ENCODE measurements at places on chromosomes 13 and 19.

GRCh38 chr13:98328511-98328910, 151.4 kb upstream of the RNF113B start:
- no peak for DNase-seq

GRCh38 chr19:34838753-34839431, 65.9 kb upstream of the ZNF599 start:
- no peak for DNase-seq

DNA sequence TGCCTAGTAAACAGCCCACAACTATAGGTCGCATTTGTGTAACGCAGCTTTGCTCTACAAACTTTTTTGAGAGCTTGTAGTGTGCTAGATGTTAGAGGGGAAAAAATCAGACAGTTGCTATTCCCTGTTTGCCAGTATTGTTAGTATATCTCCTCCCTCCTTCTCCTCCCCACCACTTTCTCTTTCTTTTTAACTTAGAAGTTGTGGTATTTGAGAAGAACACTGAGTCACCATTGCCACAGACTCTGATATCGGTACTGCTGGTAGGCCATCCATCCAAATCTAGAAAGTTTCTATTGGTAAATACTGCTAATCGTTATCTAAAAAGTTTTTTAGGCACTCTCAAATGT, 666 bp downstream of the POMP start:
- DNase-seq: no peak

DNA sequence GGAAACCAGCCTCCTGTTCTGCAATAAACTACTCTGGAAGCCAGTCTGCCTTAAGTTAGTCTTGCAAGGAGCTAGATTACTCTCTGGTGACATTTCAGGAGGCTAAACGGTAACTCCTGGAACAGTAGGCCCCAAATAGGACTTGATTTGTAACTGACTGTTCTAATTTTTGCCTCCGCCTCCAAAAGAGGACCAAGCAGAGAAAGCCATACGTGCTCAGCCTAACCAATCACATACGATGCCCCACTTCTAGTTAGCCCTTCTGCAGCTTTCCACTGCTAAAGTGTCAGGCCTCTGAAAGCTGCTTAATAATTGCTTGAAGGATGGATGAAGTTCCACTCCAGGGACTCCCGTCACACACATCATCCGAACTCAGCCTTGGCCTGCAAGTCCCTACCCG, 744 bp downstream of the ZNF805 start:
- DNase-seq: no peak

- no peak for DNase-seq
Observed at GRCh38 chr13:101053301-101054093, 362.8 kb downstream of the NALCN start.

GRCh38 chr19:10286803-10287737, at the start of gene ICAM4:
TSS of gene ICAM4 (plus strand) at chr19:10286955. CDS start at chr19:10287013, 58 bp downstream.
- DNase-seq: no peak

GRCh38 chr13:93480553-93481106, 254.0 kb downstream of the GPC6 start:
- no peak for DNase-seq

DNA sequence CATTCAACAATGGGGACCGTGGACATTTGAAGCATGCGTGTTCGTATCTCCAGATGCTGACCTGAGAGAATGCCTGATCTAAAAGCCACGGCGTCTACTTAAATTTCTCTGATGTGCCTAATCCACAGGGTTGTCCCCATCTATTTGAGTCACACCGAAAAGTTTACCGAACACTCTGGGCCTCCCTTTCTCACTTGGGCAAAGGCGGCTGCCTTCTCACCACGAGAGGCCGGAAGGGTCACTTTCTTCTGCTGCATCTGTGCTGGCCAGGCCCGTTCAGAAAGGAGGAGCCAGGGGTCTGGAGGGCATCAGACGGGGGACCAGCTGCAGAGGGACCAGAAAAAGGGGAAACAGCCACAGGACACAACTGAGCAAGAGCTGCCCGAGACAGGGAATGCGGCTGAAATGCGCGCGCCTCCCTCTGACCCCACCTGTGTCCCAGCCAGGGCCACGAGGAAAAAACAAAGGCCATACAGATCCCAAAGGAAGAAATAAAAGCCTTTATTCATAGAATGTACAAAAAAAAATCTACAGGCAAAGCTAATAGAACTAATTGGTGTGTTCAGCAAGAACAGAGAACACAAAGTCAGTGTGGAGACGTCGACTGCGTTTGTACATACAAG, 71.3 kb upstream of the C13orf46 start:
- no peak for DNase-seq

DNA sequence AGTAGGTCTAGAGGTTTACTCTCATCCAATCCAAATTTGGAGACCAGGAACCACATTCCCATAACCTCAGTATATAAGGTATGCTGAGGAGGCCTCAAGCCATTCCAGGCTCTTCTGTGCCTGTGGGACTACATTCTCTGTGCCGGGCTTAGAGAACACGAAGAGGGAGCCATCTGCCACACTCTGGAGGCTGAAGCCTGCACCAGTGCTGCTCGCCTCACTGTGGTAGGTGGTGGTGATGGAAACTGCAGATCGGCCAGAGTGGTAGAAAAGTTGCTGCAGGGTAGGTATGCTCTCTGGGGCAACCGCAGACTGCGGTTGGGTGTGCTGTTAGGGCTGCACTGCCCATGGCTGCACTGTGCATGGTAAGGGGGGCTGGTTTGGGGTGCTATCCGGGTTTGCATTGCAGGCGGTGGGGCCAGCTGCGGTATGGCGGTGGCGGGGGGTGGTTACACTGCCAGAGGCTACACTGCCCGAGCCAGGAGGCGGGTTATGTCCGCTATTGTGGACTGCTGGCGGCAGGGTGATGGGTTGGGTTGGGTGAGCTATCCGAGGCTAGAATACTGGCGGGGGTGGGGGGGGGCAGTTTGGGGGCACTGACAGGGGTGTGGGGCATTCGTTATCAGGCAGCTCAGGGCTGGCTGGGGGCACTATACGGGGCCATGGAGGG, 145.0 kb downstream of the TNFRSF19 start:
- DNase-seq: no peak

- DNase-seq: no peak
Observed at GRCh38 chr19:14603990-14604387, 21.1 kb downstream of the CLEC17A start.

GRCh38 chr19:5949792-5950305, 28.1 kb downstream of the RANBP3 start:
- no peak for DNase-seq

GRCh38 chr13:49627831-49628652, at the start of gene ARL11:
TSS of gene ARL11 (plus strand) at chr13:49628507. CDS start at chr13:49630448, 1,941 bp downstream.
- peak; percentile 28 for DNase-seq

- no peak for DNase-seq
Observed at GRCh38 chr13:45349438-45349837, 8.5 kb upstream of the TPT1 start.

DNA sequence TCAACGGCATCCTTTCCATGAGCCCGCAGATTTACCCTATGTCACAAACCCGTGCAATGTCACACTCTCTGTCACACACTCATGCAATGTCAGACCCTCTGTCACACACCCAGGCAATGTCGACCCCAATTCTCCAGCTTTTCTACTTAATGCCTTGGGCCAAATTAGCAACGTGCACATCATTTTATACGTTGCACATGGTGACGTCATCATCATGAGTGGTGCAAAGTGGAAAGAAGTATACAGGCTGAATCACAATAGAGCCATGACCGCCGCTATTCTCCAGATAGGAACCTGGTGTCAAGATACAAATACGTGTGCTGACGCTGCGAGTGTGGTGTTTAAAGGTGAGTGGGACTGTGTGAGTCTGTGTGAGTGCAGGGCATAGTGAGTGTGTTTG, 21.7 kb upstream of the ZNF845 start:
- no peak for DNase-seq

All from head of caudate nucleus (tissue), 42 donors.